ENCODE measurements at places on chromosomes 7 and 10. TPM values are rescaled to one million over a fixed set of nuclear protein-coding genes. Genes with fewer than 3 reads are reported as not detected.

GRCh38 chr10:1015688-1016087, 10.0 kb downstream of the IDI2 start:
- DNase-seq: no peak

- no peak for DNase-seq
Measured at GRCh38 chr10:58746474-58747185, 234.0 kb downstream of the BICC1 start.

DNA sequence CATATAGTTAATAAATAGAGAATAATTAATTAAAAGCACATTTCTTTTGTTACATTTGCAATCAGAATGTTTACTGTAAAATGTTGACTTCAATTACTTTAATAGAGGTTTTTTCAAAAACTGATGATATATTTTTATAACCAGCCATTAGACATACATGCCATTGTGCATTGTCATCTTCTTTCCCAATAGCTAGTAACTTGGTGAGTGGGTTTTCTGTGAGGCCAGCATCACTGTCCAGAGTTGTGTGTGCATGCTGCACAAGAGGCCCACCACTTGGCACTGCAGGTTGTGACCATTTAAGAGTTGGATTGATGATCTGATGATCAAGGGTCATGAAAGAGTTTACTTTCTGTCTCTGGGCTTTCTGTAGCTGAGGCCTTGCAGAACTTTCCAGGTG, 46.5 kb downstream of the TFEC start:
- DNase-seq: no peak

DLD gene
- total RNA-seq: 113 TPM

DNA sequence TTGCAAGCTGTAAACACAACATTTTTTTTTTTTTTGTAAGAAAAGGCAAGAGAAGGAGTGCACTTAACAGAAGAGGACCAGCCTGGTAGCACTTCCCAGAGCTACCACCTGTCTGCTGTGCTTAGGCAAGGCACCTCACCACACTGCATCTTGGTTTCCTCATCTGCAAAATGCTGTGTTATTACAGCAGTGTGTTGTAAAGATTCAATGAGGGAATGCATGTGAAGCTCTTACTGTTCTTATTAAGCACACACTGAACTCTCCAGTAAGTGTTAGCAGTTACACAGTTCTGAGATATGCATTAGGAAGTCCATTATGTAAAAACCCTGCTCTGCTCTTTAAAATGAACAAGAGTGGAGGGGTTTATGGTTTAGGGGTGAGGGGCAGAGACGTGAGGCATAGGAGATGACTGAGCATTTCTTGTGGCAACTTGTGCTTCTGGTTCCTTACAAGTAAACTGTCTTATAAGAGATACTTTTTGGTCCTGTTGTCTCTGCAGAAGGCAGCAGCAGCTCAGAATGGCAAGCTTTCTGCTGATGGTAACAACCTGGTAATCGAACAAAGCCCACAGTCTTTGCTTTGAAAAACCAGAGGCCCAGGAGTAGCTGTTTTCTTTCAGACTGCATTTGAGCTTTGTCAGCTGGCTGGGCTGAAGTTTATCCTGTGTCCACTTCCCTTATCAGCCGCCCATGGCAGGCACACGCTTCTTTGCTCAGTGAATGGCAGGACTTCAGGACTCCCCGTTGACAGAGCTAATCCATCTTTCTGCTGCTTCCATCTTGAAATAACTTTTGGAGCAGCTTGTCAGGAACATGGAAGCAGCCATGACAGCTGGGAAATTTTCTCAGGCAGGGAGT, 98.8 kb upstream of the BMPER start:
- DNase-seq: no peak

DNA sequence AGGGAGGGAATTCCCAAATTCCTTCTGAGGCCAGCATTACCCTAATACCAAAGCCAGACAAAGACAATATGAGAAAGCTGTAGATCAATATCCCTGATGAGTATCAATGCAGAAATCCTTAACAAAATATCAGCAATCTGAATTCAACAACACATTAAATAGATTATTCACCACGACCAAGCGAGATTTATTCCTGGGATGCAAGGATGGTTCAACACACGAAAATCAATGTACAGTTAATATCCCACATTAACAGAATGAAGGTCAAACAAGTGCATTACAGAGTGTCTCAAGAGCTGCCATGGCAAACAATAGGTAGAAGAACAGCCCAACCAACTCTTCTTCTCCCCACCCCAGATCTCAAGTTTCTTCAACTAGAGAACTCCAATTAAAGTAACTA, 6.1 kb downstream of the ECD start:
- no peak for DNase-seq

RBP3 gene
- not detected for total RNA-seq

DNA sequence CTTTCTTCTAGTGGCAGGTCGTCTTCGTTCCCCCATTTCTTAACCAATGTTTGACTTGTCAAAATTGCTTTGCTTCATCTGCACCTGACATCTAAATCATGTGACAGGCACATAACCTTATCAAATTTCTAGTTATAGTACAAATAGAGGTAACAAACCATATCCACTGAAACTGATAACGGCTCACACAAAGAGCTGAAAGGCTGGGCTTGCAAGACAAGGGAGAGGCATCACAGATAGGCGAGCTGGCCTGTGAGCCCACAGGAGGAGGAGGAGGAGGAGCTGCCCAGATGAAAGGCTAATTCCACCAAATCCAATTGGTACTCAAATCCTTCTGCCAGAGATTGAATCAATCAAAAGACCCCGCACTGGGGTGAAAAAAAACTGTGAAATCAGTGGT, 80.2 kb upstream of the NEBL start:
- no peak for DNase-seq

OR2A14 gene
- total RNA-seq: not detected

- DNase-seq: no peak
Measured at GRCh38 chr7:94190599-94191061, 186.5 kb upstream of the BET1 start.

AFAP1L2 gene
- 0.06 TPM for total RNA-seq

CDH23 gene
- under 0.01 TPM for total RNA-seq

C10orf67 gene
- 0.09 TPM for total RNA-seq

ATG9B gene
- 0.25 TPM for total RNA-seq

DNA sequence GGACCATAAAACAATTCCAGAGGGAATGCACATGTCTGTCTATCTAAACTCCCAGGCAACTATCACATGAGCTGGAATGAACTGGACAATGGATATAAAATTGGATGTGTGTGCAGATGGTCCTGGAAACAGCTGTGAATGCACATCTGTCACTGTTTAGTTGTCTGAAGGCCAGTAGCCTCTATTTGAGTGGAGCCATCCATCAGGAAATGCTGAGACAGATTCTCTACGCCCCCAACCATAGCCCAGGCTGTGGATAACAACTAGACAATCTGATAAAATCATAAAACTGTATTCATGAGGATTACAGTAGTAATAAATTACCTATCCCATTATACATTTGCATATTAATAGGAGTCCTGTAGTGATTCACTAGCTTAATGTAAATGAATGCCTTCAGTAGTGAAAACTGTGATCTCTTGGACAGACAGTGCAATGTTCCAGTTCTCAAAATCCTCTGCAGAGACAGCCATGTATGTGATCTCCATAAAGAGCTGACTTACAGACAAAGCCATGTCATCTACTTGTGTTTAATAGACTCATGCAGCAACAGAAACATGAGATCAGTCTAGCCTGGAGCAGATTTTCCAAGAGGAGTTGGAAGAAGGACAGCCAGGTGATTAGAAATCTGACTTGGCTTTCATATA, 907.6 kb downstream of the KCNMA1 start:
- no peak for DNase-seq

DNA sequence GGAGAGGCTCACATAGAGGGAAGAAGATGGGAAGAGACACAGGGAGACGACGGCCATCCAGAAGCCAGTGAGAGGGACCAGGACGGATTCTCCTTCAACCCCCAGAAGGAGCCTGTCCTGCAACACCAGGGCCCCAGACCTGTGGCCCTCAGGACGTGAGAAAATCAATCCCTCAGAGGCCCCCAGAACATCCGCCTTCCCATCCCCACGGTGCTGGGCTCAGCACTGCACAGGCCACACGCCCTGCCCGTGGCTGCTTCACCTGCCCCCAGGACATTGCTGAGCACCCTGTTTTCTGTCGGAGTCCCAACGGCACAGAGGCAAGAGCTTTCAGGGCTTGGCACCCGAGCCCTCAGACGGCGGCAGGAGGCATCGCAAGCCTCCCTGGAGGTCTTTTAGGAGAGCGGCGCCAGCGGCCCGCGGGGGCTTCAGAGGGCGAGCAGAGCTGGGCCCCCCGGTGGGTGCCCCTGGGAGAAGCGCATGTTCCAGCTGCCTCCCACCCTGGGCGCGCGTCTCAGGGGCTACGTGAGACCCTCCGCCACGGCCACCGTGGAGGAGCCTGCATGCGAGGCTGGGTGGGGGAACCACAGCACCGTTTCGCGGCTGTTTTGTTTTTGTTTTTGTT, 42.8 kb downstream of the PDGFA start:
- no peak for DNase-seq

DNA sequence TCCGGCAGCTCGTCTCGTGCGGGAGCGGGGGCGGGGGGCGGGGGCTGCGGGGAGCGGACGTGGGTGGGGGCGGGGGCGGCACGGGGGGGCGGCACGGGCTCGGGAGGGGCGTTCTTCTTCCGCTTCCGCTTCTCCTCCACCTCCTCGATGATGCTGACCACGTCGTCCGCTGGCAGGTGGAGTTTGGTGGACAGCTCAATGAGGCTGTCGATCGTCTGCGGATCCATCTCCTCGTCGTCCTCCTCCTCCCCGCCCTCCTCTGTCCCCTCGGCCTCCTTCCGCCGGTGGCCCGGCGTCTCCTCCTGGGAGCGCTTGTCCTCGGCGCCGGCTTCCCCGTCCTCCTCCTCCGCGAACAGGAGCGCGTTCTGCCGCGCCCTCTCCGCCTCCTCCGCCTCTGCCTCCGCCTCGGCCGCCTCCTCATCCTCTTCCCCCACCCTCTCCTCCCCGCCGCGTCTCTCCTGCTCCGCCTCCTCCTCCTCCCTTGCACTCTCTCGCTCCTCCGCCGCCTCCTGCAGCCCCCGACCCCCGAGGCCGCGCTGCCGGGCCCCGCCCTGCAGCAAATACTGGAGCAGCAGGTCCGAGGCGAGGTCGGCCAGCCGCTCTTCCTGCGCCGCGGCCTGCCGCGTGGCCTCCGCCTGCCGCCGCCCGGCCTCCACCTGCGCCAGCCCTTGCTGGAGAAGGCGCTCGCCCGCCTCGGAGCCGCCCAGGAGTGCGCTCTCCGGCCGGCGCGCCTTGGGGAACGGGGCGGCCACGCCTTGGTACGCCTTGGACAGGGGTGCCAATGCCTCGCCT, 1.9 kb downstream of the VGF start:
- DNase-seq: no peak

DNA sequence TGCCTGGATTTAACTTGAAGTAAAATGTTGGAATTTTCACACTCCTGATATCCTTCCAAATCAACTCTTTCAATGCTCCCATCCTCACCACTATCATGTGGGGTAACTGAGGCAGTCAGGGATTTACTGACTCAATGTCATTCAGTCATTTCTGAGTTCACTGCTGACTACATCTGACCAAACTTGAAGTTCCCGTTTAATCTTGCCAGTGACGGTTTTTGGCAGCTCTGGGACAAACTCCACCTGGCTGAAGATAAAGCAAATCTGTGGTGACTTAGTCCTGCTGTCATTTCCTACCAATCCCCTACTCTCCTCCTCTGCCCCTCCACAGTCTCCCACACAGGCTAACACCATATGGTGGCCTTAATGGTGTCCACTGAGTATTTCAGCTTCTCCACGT, 22.7 kb upstream of the ACSM6 start:
- DNase-seq: no peak

DNA sequence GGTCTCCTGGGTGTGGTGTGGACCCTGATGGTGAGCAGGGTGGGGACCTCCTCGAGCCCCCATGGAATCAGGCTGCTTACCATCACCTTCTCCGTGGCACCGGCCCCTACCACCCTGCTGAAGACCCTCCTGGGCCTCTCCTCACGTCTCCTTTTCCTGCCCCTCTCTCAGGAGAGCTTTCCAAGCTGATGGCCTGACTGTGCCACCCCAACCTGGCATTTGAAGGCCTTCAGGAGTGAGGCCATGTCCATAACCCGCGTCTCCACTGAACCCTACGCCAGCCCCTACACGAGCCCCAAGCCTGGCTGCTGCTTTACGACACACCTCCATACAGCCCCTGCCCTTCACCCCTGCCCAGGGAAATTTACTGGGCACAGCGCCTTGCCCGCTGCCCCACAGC, 55.4 kb downstream of the ZRANB1 start:
- DNase-seq: no peak

- no peak for DNase-seq
Measured at GRCh38 chr7:38394660-38395059, 121.2 kb upstream of the TARP start.

GRCh38 chr10:132699411-132700155, 86.4 kb downstream of the NKX6-2 start:
- DNase-seq: no peak

TUBAL3 gene
- 1.6 TPM for total RNA-seq

EDRF1 gene
- 24.9 TPM for total RNA-seq

ECHS1 gene
- 108 TPM for total RNA-seq

DNA sequence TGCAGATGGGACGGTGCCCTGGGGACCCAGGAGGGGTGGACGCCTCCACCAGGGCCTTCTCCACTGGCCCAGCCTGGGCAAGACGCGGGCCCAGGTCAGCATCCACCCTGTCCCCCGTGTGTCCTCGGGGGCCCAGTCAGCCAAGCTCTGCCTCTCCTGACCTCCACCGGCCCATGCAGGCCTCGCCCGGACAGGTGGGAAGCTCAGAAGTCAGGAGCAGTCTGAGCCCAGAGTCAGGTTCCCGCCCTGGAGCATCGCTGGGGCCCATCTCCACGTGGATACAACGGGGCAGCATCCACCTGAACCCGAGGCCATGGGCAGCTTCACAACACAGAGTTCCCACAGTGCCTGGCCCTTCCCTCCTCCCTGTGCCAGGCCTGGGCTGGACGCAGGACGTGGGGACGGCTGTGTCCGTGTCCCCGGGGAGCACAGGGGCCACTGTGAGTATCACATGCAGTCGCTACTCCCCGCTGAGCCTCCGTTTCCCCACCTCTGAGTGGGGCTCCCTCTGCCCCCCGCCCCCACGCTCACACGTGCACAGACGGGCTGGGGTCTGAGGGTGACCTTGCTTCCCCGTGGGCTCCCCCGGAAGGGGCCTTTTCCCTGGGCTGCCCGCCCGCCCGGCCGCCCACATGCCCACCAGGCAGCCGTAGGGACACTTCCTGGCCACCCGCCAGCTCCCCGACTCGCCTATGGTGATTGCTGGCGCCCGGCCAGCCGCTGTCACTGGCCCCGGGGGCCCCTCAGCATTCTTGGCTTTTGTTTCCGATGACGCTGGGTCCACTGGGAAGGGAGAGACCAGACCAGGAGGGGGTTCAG, 64.3 kb downstream of the PDGFA start:
- DNase-seq: no peak

CCDC3 gene
- 0.02 TPM for total RNA-seq

All from NCI-H460 (cell line).